ENCODE measurements at places on chromosomes 4 and X.

DNA sequence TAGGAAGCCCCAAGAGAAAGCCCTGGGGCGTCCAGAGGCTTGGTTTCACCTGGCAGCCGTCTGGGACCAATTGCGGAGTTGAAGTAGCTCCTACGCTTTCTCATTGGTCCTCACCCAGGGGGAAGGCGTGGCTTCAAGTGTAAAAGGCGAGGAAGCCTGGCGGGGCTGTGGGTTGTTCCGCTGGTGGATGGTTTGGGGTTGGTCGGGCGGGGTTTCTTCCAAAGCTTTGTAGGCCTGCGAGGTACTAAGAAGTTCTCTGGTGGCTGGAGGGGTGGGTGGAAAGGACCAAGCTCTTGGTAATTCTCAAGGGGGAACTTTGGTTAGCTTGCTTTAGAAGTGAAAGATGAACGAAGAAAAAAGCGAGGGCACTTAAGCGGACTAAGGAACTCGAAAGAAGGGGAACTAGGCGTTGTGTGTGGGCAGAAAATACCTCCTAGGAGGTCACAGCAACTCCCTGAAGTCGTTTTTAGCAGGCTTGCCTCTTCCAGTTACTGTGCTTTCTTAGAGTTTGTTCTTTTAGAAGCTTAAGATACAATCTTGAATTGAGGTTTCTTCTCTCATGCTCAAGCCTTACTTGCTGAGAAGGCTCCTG, 36.6 kb downstream of the CCNG2 start:
- DNase-seq = peak; percentile 50

- peak; percentile 7 for DNase-seq
These were observed 581 bp downstream of the UBE2K start for GRCh38 chr4:39698424-39699009.

- no peak for DNase-seq
These were observed 89.6 kb upstream of the PRPS2 start for GRCh38 chrX:12701628-12702027.

- DNase-seq = no peak
These were observed 423.3 kb downstream of the CENPC start for GRCh38 chr4:67122029-67122428.

DNA sequence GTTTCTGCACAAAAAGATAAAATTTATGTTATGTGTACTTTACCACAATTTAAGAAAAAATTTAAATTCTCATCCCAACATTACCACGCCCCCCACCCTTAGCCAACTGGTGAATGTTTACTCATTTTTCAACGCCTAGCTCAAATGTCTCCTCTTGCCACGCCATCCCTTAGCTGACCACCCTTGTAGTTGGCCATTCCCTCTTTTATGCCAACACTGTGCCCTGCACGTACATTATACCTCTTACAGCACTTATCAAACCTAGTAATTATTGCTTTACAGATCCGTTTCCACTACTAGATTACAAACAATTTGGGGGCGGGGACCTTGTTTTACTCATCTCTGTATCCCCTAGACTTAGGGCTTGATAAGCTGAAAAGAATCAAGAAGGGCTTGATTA, 644 bp downstream of the ERCC6L start:
- DNase-seq = no peak

DNA sequence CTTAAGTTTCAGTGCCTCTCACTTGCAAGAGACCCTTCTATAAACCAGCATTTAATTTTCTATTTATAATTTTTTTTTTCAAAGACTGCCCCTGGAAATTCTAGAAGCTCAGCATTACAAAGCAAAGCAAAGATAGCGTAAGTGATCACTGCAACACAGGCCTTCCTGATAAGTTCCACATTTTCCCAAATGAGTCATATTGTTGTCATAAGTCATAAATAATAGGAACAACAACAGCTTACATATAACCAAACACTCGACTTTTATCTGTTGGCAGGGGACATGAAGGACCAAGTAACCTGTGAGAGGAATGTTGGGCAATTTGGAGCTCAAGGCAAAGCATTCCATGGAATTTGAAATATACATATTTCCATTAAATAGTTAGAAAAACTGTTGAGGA, 815.5 kb downstream of the DMD start:
- no peak for DNase-seq

GRCh38 chr4:148510211-148510610, 68.0 kb upstream of the NR3C2 start:
- DNase-seq = no peak

DNA sequence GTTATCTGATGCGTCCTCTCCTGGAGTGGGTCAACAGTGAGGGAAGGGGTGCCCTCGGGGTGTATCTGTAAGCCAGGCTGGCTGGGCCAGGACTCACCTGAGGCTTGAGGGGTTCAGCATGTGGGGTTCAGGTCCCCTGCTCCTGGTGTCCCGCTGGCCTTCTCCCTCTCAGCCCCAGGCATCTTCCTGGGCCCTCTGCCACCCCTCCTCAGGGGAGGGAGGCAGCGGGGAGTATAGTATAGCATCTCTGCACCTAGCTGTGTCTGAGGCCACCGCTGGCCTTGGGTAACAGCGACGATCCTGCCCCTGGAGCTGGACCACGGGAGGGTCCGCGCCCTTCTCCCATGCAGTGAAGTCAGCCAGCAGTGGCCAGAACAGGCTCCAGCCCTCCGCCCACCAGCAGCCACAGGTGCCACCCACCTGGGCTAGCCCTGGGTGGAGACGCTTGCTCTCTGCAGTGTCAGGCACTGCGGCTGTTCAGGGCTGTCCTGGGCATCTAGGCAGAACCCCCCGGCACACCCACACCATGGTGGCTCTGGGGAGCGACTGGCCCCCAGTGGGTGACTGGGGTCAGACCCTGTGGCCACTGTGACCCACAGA, 110.7 kb upstream of the NKX1-1 start:
- no peak for DNase-seq

- no peak for DNase-seq
These were observed 367.8 kb downstream of the GASK1B start for GRCh38 chr4:157804986-157805385.

DNA sequence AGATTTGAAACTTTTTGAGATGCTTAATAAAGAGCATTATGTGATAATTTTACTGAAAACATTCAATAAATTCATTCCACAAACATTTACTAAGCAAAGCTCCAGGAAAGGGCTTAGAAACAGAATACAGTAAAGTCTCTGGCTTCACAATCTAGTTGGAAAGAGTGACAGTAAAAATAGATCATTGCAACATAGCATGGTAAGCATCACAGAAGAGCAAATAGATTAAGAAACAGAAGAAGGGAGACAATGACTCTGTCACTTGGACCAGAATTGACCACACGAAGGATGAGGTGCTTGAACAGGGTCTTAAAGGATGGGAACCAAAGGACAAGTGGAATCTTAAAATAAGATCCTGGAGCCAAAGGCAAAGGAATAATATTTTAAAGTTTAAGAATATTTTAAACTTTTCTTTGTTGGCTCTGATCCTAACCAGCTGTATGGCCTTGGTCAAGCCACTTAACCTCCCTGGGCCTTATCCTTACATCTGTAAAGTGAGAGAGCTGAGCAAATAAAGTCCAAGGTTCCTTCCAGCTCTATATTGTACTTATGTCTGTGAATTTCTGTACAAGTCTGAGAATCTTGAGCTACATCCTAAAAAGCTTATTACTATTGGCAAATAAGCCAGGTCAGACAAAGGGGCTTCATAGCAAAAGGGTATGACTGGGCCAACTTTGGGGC, 33.9 kb downstream of the SEC24D start:
- DNase-seq = no peak

GRCh38 chrX:134524181-134524580, 64.2 kb downstream of the HPRT1 start:
- no peak for DNase-seq

DNA sequence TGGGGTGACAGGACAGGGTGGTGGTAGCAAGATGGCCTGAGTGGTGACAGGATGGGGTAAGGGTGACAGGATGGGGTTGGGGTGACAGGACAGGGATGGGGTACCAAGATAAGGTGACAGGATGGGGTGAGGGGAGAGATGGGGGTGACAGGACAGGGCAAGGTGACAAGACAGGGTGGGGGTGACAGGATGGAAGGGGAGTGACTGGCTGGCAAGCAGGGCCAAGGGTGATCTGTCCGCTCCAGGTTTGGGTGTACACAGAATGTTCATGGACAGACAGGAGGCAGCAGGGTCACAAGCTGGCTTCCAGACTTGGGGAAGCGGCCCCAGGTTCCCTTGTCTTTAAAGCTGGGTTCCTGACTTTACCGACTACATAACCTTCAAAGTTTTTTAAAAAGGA, 23.3 kb downstream of the RNF212 start:
- no peak for DNase-seq

DNA sequence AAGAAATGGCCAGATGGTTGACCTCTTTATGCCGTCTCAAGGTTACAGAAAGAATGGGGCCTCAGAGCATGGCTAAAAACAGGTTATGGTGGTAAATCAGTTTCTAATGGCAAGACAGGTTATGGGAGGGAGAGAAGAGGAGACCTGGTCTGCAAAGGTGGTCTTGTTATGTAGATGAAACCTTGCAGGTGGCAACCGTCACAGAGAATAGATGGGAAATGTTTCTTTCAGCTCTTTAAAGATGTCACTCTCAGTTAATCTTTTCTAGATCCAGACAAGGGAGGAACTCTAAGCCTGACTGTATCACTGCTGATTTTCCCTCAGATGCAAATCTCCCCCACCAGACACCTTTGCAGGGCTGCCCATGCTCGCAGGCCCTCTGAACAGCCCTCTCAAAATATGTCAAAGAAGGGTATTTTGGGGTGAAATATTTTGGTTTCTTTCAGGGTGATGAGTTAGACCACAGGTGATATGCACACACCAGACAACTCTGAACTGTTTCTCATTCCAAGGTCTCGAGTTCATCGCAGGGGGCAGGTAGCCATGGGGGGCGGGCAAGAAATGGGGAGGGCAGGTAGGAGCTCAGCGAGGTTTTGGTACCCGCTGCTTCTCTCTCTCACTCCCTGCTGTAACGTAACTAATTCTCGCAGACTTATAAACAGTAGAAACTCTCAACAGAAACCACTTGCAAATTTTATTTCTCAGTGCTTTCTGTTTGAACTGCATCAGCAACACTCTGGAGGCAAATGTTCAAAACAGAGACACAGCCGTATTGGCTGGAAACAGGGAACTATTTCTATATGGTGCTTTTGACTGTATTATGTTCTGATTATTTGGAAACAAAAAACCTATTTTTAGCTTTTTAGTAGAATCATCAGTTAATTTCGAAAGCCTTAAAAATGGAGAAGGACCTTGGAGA, 32.4 kb downstream of the CASP3 start:
- DNase-seq = no peak

GRCh38 chrX:41522671-41523070, 75.5 kb downstream of the NYX start:
- DNase-seq = no peak

DNA sequence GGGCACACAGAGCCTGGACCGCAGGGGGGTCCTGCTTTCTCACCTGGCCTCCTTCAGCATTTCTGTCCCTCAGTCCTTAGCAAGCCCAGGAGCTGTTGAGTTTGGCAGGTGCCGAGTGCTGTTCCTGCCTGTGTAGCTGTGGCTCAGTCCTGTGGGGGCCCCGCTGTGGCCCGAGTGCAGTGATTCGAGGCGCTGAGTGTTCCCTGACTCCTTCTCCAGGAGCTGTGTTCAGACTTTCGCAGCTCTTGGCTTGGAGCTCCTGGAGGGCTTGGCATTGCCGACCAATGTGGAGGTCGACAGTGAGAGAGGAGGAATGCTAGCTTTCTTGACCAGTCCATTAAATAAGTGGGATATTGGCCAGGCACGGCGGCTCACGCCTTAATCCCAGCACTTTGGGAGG, 50.1 kb upstream of the MSANTD1 start:
- no peak for DNase-seq

- DNase-seq = no peak
These were observed 119.4 kb downstream of the LUZP4 start for GRCh38 chrX:115408771-115409400.

DNA sequence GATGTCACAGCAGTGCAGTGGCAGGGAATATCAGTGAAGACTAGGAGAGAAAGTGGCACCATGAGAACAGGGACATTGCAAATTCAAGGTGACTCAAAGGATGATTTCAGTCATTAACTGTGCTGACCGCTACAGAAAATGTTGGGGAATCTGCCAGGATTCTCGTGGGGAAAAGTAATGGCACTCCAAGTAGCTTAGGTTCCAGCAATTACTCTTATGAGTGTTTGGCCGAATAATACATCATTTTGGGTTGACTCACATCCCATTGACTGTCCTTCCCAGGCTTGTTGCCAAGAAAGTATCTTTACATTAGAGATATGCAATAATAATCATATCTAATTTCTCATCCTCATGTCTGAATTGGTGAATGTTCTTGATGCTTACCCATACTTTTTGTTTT, 1411.1 kb upstream of the PCDH7 start:
- DNase-seq = no peak

DNA sequence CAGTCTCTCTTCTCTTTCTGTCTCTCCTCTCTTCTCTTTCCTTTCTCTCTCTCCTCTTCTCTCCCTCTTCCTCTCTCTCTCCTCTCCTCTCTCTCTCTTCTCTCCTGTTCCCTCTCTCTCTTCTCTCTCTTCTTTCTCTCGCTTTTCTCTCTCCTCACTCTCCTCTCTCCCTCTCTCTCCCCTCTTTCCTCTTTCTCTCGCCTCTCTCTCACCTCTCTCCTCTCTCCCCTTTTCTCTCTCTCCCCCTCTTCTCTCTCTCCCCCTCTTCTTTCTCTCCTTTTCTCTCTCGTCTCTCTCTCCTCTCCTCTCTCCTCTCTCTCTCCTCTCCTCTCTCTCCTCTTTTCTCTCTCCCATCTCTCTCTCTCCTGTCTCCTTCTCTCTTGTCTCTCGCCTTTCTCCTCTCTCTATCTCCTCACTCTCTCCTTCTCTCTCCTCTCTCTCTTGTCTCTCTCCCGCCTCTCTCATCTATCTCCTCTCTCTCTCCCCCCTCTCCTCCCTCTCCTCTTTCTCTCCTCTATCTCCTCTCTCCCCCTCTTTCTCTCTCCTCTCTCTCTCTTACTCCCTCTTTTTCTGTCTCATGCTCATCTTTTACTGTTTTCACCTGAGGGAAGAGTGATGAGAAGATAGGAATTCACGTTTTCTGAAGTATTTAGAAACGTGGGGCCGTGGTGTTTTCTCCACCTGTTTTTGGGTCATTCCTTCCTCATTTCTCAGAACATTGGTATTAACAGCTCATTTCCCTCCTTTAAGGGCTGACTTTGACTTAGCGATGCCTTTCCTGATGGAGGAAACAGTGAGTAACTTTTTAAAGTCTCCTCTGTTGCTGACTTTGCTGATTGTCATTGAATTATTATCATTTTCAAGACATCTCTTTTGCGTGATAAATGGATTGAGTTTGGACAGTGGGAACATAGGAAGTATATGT, 80.6 kb upstream of the CD99 start:
- no peak for DNase-seq

GRCh38 chrX:112163906-112164305, 81.3 kb upstream of the TRPC5 start:
- DNase-seq = no peak

GRCh38 chrX:38458071-38458470, 103.3 kb upstream of the TSPAN7 start:
- DNase-seq = no peak

Measured in activated gamma-delta T cell treated with anti-CD3 and anti-CD28 coated beads, Interleukin-2, amount 50 U/mL, for 16 hours (primary cell).